Activated naive CD4-positive, alpha-beta T cell (primary cell): ENCODE measurements at places on chromosomes 16 and 17.
A peak's percentile ranks its signal among the peaks of the same experiment; 100 is the strongest.

DNA sequence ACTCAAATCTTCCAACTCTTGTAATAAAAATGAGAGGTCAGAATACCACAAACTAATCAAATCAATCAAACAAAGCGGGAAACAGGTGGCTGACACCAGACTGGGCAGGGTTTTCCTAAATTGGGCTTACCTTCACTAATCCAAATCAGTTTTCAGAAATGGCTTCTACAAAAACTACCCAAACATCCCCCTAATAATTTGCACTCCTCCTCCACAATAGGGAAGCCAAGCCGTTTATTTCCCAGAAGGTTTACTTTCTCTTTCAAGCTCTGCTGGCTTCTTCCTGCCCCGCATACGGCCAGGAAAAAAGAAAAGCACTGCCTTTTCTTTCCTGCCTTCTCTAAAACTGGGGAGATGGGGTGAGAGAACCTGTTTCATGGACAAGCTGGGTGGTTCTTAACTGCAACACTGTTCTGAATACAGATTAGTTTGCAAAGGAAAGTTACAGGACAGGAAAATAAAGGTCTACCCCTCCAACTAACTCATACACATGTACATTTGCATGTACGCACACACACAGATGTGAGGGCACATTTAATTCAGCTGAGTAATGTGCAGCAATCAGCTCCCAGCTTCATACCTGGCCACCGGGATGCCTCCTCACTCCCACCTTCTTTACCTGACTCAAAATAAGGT is 9.2 kb downstream of the STAT3 start:
- DNase-seq, result no peak

DNA sequence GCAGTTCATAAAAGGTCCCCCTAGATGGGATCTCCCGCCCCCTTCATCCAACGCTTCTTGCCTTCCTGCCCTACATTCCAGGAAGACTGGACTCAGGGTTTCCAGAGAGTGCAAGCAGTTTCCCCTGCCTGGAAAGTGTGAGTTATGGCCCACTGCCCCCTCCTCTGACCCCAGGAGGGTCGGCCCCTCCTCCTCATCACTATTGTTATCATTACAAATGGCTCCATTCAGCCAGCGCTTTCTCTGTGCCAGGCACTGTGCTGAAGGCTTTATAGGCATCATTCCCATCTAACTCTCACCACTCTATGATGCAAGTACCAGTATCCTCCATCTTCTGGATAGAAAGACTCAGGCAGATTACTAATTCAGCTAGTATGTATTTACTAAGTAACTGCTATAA is 90.7 kb downstream of the USP31 start:
- DNase-seq, result no peak

GRCh38 chr17:75249564-75249963 is 11.8 kb downstream of the GGA3 start:
- DNase-seq, result no peak

DNA sequence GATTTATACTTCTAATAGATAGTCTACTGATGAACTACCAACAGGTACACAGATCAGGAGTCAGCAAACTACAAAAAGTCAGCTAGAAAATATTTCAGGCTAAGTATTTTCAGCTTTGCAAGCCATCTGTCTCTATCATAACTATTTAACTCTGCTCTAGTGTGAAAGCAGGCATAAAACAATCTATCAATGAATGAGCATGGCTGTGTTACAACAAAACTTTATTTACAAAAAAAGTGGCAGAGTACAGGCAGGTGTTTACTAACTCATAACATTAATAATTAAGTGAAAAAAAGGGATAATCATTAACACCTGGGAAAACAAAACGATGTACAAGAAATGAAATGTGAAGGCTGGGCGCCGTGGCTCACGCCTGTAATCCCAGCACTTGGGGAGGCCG is 15.8 kb downstream of the MED13 start:
- DNase-seq, result no peak

DNA sequence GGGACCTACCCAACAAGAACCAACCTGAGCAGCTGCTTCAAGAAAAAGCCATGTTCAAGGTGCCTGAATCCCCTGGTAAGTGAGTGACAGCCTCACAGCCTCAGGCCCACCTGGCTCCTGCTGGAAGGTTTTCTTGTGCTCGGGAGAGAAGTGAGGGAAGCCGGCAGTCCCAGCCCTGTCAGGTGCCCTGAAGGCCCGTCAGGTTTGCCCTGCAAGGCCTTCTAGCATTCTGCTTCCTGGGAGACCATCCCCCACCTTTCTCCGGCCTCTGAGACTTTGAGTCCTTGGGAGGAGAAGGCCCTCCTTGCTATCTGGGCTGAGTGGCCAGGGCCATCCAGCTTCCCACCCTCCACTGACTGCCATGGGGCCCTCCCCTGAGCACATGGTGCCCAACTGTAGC is 166.7 kb upstream of the ZNF267 start:
- no peak for DNase-seq

- DNase-seq, result peak; percentile 69
Measured at GRCh38 chr17:50866950-50867362, 802 bp upstream of the TOB1 start.

GRCh38 chr17:72378414-72379390 is 257.9 kb downstream of the SOX9 start:
- no peak for DNase-seq

DNA sequence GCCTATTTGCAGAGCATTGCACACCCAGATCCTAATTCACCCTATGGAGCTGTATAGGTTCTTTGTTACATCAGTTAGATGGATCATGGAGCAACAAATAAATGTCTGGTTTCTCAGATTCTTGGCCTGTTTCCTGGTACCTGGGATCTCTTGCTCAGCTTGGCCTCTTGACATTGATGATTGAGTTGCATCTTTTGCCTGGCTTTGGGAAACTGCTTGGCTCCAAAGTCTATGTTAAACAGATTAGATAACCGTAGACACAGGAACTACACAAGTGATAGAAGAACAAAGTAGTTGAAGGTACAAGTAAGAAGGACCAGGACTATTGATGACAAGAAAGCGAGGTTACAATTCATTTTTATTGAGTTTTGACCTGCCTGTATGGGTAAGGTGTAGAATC is 77.3 kb downstream of the TMEM100 start:
- DNase-seq, result no peak

DNA sequence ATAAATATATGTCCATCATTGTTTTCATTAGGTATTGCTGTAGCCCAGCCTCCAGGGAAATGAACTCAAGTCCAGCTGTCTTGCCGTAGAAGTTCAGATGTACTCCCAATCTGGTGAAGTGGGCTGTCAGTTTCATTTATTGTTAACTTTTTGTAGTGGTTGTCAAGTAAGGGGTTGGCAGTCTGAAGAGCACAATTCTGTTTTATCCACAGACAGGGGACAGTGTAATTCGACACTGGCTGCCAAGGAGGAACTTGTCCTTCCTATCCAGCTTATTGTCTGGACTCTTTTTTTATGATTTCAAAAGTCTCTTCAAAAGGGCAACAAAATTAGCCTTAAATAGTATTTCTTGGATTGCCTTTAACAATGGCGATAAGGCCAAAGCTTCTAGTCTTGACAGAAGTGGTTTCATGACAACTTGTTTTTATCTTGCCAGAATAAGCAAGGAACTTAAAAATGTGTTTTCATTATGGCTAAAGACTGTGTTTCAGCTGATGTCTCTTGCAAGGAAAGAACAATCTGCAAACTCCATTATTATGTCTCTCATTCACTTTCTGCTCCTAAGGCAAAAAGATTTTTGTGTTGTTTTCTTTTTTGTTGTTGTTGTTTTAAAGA is 73.9 kb upstream of the TANC2 start:
- no peak for DNase-seq

DNA sequence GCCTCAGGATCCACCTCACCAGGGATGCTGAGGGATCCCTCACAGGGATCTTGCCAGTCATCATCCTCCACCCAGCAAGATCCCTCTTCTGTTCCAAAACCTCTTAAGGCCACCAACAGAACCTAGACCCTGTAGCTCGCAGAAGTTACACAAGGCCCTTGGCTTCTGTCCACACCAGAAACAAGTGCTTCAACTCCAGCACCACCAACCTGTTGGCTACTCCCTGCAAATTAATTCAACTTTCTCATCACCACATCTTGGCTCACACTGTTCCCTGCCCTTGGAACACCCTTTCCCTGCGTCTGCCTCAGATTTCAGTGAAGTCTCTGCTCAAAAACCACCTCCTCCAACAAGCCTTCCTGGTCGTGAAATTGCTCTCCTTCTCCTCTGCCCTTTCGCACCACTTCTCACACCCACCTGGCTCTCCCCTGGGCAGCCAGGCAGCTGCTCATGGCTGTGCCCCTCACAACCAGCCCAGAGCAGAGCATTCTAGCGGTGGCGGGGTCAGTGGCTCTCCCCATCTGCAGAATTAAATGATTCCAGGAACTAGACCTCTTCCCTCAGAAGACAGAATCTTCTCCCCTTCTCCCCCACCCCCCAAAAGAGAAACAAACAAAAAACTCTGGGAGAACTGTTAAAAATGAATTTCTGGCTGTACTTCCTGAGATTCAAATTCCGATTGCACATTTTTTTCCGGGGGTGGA is 1.8 kb downstream of the PLLP start:
- DNase-seq, result no peak

DNA sequence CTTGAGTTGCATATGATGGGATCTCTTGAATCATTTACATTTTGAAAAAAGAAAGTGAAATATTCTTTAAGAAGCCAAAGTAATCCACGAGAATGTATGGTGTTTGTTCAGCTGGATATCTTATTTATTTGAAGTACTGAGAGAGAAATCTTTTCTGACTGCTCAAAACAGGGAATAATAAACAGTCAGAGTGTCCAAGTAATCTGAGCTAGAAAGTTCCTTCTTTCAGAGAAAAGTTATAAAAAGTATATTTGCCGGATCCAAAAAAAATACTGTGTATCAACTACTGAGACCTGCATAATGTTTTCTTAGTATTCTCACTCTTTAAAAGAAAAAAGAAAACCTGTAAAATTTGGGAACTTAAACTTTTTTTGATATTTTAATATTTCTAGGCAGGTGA is 350.8 kb downstream of the WWOX start:
- DNase-seq, result no peak

DNA sequence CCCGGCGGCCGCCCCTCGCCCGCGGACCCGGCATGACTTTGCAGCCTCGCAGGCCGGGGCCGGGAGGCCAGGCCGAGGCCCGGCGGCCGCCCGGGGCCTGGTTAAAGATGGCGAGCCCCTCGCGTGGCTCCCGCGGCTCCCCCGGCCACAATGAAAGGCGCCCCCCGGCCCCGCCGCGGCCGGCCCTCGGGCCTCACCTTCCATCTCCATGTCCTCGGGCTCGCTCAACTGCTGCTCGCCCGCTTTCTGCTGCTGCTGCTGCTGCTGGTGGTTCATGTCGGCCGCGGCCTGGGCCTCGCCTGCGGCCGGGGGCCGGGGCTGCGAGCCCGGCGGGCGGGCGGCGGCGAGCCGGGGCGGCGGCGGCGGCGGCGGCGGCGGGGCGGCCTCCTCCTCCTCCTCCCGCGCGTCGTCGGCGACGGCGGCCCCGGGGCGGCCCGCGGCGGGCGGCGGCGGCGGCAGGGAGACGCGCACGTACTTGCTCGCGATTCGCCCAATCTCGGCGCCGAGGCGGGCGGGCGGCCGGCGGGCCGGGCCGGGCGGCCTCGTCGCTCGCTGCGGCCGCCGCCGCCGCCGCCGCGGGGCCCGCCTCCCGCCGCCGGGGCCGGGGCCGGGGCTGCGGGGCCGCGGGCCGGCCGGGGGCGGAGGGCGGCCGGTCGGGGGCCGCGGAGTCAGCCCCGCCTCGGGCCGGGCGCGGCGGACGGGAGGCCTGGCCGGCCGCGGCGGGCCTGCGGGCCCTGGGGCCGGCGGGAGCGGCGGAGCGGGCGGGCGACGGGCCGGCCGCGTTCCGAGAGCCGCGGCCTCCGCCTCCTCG is 491 bp downstream of the USP7 start:
- peak; percentile 10 for DNase-seq

- no peak for DNase-seq
Measured at GRCh38 chr17:77178563-77178962, 37.8 kb downstream of the SEC14L1 start.

GRCh38 chr17:77640916-77641605 is 317.4 kb upstream of the TNRC6C start:
- DNase-seq, result no peak

DNA sequence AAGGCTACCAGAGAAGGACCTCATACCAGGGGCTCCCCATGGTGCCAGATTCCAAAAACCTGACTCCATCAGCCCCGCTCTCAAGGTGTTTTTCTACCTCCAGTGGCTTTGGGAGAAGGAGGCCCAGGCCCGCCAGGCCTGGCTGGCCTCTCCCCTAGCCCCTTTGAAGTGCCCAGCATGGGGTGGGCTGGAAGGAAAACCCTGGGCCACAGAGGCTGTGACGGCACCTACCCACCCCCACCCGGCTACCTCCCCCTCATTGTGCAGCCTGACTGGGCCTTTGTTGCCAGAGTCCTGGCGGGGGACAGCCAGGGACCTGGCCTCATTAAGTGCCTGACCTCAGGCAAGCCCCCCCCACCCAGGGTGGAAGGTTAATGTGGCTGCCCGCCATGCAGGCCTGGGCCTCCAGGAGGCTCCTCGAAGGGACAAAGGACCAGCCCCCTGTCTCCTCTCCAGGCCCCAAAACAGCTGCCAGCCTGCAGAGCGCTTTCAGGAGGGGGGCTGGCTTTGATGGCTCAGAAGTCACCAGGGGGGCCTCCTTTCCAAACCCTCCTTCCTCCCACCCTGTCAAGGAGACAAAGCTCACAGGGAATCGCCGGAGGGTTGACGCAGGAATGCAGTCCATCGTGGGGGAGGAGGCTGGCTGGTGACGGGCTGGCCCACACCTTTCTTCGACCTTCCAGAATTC is 159.4 kb downstream of the ZNF423 start:
- DNase-seq, result no peak

DNA sequence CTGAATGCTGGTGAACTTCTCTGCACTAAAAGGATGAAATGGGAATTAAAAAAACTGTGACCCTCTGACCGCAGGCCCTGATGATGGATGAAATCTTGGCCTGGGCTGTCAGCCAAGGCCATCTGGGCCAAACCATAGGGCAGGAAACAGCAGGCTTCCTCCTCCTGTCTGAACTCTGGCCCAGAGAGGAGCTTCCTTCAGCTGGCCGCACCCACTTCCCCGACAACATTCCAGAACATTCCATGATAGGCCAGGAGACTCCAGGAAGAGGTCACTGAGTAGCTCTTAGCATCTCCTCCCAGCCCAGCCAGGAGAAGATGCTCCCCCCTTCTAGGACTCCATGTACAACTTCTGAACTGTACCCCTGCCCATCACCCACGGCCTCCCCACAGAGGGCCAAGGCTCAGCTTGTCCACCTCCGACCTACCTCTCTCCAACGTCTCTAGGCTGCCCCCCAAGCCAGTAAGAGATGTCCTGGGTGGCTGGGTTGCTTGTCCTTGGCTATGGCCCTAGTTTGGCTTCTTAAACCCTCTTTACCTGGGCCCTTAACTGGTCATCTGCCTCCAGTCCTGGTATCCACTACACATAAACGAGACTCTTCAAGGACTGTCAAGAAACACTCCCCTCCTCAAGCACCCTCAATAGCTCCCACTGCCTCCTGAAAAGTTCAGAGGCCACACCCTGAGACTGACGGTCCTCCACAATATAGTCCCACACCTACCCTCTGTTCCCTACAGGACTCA is 1.7 kb downstream of the RPH3AL start:
- DNase-seq, result no peak

DNA sequence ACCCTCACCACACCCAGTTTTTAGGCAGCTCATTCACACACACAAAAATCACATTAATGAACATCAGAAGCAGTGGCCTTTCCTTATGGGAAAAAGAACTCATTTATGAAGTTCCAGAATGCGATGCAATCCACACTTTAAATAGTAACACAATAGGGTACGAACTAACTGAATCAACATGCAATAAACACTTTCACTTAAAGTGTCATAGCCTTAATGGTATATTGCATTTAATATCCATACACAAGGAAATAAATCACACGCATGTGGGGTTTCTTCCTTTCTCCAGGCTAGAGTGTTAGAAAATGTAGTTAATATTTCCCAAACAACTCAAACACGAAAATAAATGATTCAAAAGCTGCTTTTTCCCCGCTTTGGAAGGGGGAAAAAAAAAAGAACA is 19.7 kb downstream of the ADCY9 start:
- no peak for DNase-seq
